ENCODE measurements at places on chromosomes 13 and 19.

GRCh38 chr13:20903164-20903475, 574 bp upstream of the XPO4 start:
- DNase-seq = no peak

DNA sequence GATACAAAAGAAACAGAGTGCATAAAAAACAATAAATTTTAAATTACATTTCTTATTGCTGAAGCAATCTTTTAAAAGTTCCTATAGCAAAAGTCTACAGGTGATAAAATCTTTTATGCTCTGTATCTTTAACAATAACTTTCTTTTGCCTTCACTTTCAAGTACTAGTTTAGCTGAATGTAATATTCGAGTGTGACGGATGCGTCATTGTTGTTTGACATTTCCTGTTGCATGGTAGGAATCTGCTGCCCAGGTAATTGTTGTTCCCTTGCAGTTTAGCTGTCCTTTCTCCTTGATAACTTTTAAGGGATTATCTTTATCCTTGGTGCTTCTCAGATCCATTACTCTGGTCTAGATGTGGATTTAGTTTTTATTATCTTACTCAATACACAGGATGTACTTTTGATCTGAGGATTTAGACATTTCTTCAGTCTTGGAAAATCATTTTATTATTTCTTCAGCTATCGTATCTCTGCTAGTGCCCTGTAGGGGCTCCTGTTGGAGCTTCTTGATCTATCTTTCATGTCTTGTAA, 2.1 kb upstream of the CPB2 start:
- no peak for DNase-seq

DNA sequence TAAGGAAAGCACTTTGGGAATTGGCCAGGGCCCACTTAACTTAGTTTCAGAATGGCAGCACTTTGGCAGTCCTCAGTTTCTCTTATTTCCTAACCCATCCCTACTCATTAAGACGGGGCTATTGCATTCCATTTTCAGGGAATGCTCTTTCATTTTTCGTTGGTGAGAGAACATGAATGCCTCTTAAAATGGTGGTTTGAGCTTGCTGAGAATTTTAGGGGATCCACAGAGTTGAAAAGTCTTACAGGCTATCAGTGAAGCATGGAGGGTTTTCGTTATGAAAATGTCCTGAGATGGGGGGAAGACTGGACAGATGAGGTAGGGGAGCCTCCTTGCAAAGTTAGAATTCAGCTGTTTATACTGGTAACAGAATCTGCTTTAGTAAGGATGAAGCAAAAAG, 71.4 kb downstream of the LRCH1 start:
- DNase-seq = no peak

DNA sequence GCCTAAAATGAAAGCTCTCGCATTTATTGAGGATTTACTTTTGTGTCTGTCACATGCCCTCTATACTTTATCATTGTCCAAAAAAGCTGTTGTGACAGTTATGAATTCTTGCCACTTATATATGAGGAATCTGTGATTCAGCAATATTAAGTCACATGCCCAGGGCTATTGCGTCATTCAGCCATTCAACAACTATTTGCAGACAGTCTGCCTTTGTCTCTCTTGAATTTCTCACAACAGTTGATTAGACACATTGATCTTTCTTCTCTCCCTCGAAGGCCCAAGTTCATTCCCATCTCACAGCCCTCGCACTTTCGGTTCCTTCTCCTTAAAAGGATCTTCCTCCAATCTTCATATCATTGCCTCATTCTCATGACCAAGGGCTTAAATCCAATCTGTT, 342.6 kb downstream of the MZT1 start:
- no peak for DNase-seq

DNA sequence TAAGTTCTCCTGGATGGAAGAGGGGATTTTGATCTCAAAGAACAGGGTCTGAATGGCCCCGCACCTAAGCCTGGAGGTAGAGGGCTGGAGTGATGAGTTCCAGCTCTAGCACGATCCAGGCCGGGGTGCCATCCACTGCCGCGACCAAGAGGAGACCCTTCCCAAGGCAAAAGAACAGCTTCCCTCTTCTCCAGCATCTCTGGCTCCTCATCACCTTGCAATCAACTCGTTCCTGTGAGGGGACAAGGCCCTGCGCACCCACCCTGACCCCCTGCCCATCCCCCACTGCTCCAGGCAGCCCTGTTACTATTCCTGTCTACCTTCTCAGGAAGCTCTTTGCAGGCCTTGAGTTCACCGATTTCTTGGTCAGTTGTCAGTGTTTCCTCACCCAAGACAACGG, 17.8 kb downstream of the COL4A1 start:
- no peak for DNase-seq

DNA sequence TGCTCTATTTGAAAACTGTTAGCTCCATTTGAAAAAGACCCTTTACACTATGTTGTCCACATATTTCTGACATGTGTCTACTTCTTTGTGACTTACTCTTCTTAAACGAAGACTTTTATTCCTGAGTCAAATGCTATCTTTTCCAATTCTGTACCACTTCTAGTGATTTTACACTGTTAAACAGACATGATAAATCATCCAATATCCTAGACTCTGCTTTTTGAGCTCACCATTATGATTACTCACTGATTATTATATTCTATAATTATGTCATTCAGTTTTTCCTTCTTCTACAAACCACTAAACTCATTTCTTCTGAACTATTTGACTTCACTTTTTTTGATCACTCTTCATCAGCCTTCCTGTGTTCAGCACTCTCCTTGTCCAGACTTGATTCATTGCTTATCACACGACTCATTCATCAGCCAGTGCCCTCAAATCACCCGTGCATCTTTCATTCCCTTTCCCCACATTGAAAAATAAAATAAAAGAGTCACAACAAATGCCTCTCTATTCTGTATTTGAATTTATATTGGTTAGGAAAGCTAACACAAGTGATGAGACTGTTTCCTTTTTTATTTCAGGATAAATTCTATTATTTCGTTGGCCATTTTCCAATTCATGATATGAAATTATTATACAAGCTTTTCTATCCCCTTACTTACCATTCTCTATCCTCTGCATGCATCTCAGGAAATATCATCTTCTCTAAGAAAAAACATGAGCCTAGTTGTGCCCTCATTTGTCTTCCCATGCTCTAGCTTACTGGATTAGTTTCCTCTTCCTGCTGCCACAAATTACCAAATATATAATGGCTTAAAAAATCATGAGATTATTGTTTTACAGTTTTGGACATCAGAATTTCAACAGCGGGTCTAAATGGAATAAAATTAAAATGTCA, 1482.1 kb upstream of the MIR17HG start:
- DNase-seq = no peak

DNA sequence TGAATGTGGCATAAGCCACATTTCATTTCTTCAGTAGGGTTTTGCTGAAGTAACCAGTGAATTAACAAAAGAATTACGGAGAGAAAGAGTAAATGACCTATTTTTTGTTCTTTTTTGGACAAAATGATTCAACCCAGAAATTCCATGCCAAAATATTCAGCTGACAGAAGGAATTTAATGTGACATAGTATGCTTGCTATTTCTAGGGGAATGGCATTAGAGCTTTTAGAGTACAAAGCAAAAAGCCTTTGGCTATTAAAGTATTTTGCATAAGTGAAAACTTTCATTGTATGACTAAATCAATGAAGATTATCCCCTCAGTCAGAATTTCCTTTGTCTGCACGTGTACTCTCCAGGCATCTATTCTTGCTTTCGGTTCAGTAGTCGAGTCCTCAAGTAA, 465.3 kb downstream of the COG6 start:
- DNase-seq = no peak

DNA sequence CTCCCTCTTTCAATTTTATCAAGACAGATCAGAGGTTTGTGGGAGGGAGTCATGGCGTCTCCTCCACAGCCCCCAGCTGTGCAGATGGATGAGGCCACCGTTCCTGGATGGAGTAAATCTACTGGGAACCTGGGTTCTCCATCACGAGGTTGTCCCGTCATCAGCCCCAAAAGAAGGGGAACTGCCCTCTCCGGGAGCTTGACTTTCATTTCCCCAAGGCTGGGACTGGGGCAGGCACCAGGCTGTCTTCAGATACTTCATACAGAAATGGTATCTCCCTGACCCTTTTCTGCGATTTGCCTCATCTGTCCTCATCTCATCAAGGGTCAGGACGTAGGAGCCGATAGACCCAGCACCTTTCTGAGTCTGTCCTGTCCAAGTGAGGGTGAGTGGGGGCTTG, 9.8 kb downstream of the LILRB2 start:
- no peak for DNase-seq

- no peak for DNase-seq
Observed at GRCh38 chr19:23071147-23071511, 45.7 kb upstream of the ZNF730 start.

GRCh38 chr19:3146677-3147100, 10.9 kb downstream of the GNA15 start:
- DNase-seq = no peak

- DNase-seq = no peak
Observed at GRCh38 chr19:45311621-45312020, 11.1 kb downstream of the CKM start.

DNA sequence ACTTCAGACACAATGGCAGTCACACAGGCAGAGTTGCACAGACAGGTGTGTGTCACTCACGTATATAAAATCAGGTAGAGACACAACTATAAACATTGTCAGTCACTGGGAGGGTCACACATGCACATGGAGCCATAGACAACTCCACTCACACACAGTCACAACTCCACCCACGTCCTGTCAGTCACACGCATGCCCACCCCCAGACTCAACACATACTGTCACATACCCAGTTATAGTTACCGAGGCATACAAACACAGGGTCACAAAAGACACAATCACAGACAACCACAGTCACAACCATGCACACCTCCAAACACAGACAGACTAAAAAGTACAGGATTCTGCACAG, 1.5 kb downstream of the NUMBL start:
- DNase-seq = no peak

DNA sequence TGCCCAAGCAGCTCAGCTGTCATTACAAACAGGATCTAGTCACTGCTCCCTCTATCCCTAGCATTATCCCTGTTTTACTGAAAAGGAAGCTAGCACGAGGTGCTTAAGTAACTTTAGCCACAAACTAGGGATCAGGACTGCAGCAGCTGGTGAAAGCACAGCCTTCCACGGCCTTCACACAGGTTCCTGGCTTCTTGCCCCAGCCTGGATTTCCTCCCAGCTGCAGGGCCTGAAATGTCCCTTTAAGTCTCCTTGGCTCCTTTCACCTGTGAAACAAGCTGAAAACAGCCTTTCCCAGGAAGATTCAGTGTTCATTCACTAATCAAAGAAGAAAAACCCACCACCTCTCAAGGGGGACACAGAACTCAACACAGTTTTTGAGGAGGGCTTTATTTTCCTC, 754.5 kb downstream of the DIAPH3 start:
- no peak for DNase-seq

GRCh38 chr19:48963371-48964204, 1.5 kb upstream of the FTL start:
- DNase-seq = no peak

DNA sequence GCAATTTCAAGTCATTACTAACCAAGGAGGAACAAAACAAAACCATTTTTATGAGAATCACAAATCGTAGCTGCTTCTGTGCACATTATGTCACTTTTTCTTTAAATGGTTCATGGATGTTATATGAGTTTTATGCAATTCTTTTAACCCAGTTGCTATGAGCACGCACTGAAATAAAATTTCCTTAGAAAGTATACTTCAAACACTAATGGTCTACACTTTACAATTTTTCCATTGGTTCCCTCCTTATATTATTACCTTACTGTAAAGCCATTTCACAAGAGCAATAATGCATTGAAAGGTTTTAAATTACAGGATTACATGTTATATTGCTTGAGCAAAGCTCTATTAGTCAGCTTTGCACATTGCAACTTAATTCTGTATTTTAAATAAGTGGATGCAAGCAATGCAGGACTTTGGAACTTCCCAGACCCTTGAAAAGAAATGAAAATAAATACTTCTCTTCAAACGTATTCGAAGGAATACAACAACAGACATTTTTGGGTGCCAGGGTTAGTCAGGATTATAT, 318.7 kb downstream of the PCDH9 start:
- no peak for DNase-seq

- DNase-seq = no peak
Observed at GRCh38 chr19:4814625-4815425, 16.7 kb downstream of the TICAM1 start.

DNA sequence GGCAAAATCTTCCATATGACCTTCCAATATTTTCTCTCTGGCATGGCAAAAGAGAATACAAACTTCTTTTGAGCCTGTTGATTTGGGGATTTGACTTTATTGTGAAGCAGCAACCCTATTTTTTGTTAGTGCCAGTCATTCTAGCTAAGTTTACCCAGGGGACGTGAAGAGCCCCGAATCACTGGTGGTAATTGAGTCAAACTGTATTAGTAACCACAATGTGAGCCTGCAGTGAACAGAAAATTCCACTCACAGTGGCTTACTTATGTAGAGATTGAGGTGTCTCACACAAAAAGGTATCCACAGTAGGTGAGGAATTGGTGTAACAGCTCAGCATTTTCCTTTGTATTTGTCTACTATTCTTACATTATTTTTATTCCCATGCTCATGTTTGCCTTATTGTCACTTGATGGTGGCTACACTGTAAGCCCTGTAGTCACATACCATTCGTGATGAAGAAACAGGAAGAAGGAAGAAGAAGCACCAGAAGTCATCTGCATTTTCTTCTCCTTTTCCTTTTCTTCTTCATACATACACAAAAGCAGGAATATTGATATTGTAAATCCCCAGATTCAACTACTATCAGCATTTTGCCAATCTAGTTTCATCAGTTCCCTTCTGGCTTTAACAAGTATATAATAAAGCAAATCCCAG, 33.3 kb upstream of the MYCBP2 start:
- no peak for DNase-seq

- DNase-seq = no peak
Observed at GRCh38 chr13:97761796-97762540, 191.5 kb upstream of the IPO5 start.

DNA sequence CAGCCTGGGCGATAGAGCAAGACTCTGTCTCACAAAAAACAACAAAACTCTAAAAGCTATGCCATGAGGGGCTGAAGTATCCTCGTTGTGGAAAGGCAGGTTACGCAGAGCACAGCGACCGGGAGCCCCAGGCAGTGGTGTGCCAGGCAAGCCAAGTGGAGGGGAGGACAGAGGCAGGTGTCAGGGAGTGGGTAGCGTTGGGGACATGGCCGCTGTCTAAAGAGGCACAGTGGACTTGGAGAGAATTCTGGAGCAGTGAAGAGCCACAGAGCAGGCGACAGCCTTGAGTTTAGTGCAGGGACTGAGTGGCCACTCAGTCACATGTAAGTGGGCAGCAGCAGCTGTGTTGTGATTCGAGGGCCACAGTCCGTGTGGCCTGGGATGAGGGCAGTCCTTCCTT, 541.7 kb downstream of the FGF9 start:
- DNase-seq = no peak

Data from cerebellar nuclear complex (tissue), 1 donor.